ENCODE measurements at places on chromosomes 4 and X.

DNA sequence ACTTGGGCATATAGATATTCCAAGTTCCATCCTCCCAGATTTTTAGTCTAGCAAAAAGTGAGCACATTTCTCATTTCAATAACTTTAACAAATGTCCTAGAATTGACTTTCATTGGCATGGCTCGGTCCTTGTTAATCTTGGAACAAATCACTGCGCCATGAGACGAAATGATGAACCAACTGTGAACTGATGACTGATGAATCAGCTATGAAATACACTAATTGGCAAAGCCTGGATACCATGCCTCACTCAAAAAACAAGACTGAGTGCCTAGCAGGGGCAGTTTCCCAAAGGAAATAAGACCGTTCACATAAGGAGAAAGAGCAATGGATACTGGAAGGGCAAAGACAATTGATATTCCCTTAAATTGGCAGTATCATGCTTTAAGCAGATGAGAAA, 248.6 kb upstream of the VEGFC start:
- no peaks in the 10 kb centered on the region for H3K4me1 ChIP-seq
- no peak overlapping the region for H3K27ac ChIP-seq
- no peak for DNase-seq
- H3K36me3 ChIP-seq: no peaks in the 10 kb centered on the region

DNA sequence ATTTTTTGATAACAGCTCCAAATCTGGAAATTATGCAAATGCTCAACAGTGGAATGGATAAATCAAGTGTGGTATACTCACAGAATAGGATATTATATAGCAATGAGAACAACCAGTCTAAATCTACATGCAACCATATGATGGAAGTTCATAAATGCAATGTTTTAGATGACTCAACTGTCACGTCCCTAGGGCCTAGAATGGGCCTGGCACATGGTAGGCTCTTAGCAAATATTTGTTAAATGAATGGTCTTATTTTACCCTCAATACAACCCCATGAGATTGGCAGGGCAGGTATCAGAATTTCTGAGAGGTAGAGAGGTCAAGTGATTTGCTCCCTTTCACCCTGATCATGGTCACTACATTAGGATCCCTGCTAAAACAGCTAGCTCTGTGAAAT, 14.6 kb upstream of the NKX3-2 start:
- H3K36me3 ChIP-seq: no peaks in the 10 kb centered on the region
- H3K4me1 ChIP-seq: peaks cover 6% of the 10 kb centered on the region
- H3K4me3 ChIP-seq: no peak overlapping the region
- no peak for DNase-seq

DNA sequence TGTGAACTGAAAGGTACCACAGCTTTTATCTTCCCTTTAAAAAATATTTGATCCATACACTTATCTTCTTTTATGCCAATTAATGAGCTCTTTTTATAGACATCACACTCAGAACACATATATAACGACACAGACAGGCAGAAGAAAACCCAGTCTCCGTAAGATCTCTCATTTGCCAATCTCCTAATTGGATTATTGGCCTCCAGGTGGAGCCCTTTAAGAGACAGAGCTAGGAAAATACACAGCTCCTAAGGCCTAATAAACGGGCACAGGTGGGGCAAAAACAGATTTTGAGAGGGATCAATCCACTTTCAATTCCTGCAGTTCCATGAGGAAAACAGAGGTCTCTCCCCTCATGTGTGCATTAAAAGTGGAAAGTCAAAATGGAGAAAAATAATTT, 1495.4 kb downstream of the RPA4 start:
- H3K4me3 ChIP-seq: no peak overlapping the region
- H3K4me1 ChIP-seq: no peaks in the 10 kb centered on the region
- no peak overlapping the region for H3K27ac ChIP-seq
- H3K27me3 ChIP-seq: no peaks in the 10 kb centered on the region

DNA sequence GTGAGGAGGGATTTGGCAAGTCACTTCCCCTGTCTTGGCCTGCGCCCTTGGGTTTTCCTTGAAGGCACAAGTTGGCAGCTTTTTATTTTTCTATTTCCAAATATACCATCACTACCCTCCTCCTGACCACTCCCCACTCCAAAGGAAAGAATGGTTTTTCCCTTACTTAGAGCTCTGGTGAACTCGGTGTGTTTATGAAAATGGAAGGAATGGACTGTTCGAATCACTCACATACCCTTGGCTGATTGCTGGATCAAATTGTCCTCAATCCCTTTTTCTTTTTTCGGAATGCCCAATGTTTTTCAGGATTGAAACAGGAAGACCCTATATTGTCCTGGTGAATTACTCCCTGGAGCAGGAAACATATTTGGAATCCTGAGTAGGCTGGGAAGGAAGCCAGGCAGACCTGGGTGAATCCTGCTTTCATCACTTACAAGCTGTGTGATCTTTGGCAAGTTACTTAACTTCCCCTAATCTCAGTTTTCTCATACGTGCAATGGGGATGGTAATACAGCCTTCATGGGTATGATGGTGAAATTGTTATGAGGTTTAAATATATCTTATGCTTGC, 70.7 kb downstream of the RTL5 start:
- H3K27me3 ChIP-seq: no peaks in the 10 kb centered on the region
- H3K4me3 ChIP-seq: no peak overlapping the region
- H3K36me3 ChIP-seq: no peaks in the 10 kb centered on the region
- peak; percentile 50 for DNase-seq

DNA sequence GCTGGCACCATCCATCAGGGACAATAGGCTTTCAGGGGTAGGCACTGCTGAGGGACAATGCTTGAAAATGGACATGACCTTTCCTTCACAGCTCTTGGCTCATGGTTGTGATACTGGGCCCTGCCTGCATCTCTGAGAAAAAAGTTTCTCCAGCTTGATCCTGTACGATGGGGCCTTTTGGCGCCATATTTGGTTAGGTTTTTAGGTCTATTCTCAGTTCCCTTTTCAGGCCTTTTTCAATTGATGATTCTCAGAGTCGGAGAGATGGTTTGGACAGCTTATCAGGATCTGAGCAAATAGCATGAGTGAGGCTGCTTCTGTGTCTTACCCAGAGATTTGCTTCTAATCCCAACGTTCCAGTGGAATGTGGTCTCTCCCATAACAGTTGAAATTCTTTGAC, 141.6 kb downstream of the ZNF518B start:
- DNase-seq: no peak
- no peaks in the 10 kb centered on the region for H3K27me3 ChIP-seq
- H3K4me3 ChIP-seq: no peak overlapping the region
- H3K36me3 ChIP-seq: no peaks in the 10 kb centered on the region

DNA sequence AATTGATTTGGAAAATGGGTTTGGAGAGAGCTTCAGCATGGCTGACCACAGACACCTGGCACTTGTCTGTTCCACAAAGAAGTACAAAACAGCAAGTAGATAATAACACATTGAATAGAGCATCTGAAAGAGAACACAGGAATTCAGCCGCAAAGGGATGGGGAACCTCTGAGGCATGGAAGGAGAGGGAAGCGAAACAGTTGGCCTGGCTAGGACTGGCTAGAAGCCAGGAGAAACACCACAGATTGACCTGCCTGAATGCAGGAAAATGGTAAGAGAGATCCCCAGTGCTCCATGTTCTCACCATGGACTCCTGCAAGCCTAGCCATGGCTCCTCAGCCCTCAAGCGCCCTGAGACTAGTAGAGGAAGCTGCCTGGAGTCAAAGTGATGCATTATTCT, 169.7 kb upstream of the SH3RF1 start:
- no peaks in the 10 kb centered on the region for H3K27me3 ChIP-seq
- H3K36me3 ChIP-seq: no peaks in the 10 kb centered on the region
- no peak overlapping the region for H3K4me3 ChIP-seq
- peak; percentile 43 for DNase-seq

GRCh38 chr4:154490234-154490582, 1.4 kb downstream of the DCHS2 start:
- peaks cover 35% of the 10 kb centered on the region for H3K27me3 ChIP-seq
- no peak for DNase-seq
- no peak overlapping the region for H3K27ac ChIP-seq
- H3K36me3 ChIP-seq: no peaks in the 10 kb centered on the region
- H3K4me3 ChIP-seq: no peak overlapping the region

GRCh38 chrX:38142610-38143009, 78.1 kb downstream of the SRPX start:
- H3K27ac ChIP-seq: no peak overlapping the region
- H3K4me1 ChIP-seq: no peaks in the 10 kb centered on the region
- H3K27me3 ChIP-seq: no peaks in the 10 kb centered on the region
- H3K36me3 ChIP-seq: no peaks in the 10 kb centered on the region

DNA sequence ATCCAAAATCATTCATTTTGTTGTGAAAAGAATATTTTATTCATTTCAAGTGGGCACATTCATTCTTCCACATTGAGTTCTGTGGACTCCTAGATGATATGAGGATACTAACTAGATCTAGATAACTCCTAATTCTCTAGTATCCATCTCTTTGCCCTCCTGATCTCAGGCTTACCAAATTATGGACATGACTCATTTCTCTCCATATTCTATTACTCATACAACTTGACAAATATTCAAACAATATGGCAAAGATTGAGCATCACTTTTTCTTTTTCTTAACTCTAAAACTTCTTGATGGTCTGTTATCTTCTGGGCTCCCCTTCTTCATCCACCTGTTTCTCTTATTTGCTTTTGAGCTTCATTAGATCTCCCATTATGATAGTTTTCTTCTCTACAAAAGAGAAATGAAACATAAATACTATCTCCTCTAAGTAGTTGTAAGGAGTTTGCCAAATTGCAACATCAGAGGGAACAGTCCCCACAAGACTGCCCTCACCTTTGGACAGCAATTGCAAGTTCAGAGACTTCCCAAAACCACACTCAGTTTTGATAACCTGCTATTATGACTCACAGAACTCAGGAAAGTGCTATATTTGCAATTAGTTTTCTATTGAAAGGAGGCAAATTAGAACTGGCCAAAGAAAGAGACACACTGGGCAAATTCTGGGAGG, 422.9 kb downstream of the SPRY1 start:
- H3K4me3 ChIP-seq: no peak overlapping the region
- no peaks in the 10 kb centered on the region for H3K4me1 ChIP-seq
- H3K27ac ChIP-seq: no peak overlapping the region
- no peak for DNase-seq

DNA sequence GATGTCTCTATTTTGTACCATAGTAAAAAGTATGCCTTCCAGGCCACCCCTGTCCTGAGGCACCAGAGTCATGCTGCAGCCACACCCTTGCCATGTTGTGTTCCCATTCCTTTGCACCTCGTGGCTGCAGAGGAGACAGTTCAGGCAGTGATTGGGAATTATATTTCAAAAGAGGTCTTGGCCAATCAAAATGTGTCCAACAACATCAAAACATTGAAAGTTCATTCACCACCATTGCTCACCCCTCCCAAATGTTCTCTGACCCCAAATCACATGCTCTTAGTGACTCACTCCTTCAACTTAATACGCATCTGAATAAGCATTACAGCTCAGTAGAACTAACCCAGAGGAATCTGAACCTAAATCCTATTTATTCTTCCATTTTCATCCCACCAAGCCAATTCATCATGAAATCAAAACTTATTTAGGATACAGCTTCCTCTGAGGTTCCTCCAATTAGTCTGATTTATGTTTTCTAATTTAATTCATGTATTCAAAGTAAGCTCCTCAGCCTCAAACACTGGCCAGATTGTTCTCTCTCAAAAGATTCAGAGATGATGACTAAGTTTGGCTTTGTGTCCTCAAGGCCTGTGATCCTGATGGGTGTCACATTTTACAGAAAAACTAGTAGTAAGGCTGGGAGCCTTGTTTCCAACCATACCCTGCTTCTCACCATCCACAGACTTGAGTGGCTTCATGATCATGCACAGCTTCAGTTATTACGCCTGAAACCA, 323.2 kb upstream of the INTU start:
- no peaks in the 10 kb centered on the region for H3K27me3 ChIP-seq
- DNase-seq: no peak
- H3K27ac ChIP-seq: no peak overlapping the region
- H3K4me3 ChIP-seq: no peak overlapping the region
- H3K36me3 ChIP-seq: no peaks in the 10 kb centered on the region
- H3K4me1 ChIP-seq: no peaks in the 10 kb centered on the region

DNA sequence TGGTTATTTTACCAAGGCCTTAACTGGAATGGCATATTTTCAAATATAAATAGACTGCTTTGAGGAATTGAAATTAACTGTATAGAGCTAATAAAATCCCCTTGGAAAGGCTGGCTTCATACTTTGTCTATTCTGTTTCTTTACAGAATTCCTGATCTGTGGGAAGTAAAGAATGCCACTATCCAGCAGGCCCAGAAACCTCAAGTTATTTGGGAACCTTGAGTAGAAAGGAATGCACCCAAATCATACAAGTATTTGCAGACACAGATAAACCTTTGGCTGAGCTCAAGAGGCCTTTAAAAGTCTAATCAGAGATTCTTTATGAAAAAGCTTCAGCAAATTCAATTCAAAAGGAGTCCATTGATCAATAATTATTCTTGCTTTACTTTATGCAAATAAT, 975.7 kb upstream of the PABPC4L start:
- no peaks in the 10 kb centered on the region for H3K4me1 ChIP-seq
- H3K27me3 ChIP-seq: no peaks in the 10 kb centered on the region
- H3K27ac ChIP-seq: no peak overlapping the region
- no peak overlapping the region for H3K4me3 ChIP-seq
- no peaks in the 10 kb centered on the region for H3K36me3 ChIP-seq
- DNase-seq: no peak

GRCh38 chr4:143336781-143337599, at the start of gene GAB1:
Gene GAB1, plus strand, starts transcription at chr4:143336876. Its CDS starts 313 bp downstream, at chr4:143337189.
- peak; percentile 79 for DNase-seq
- no peaks in the 10 kb centered on the region for H3K36me3 ChIP-seq
- peaks cover 5% of the 10 kb centered on the region for H3K4me1 ChIP-seq

- H3K27ac ChIP-seq: no peak overlapping the region
- H3K4me1 ChIP-seq: peaks cover 13% of the 10 kb centered on the region
- H3K27me3 ChIP-seq: no peaks in the 10 kb centered on the region
- H3K36me3 ChIP-seq: no peaks in the 10 kb centered on the region
- no peak for DNase-seq
Measured at GRCh38 chrX:147910607-147911006, 1.1 kb upstream of the FMR1 start.

DNA sequence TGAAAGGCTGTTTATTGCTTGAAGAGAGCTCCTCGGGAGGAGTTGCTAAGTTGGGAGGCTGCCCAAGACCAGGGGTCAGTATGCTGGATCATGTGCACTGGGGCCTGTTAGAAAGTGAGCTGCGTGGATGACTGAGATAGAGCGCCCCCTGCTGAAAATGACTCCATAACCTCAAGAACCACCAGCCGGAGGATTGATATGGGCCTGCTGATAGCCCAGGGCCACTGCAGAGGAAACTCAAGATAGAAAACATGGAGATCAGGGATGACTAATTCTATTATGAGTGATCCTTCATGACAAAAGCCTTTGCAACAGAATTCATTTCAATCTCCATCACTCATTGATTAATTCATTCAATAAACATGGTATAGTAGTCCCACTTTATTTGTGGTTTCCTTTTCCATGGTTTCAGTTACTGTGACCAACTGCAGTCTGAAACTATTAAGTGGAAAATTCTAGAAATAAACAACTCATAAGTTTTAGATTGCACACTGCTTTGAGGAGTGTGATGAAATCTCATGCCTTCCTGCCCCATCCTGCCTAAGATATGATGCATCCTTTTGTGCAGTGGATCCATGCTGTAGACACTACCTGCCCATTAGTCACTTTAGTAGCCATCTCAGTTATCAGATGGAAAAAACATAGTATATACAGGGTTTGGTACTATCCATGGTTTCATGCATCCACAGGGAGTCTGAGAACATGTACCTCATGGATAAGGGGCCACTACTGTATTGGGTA, 126.7 kb upstream of the MBNL3 start:
- no peaks in the 10 kb centered on the region for H3K4me1 ChIP-seq
- H3K36me3 ChIP-seq: no peaks in the 10 kb centered on the region
- no peak overlapping the region for H3K27ac ChIP-seq
- H3K4me3 ChIP-seq: no peak overlapping the region
